ENCODE measurements at places on chromosomes 5 and 9.

GRCh38 chr9:94173632-94174031 is 85.5 kb upstream of the ZNF169 start:
- no peak for DNase-seq

DNA sequence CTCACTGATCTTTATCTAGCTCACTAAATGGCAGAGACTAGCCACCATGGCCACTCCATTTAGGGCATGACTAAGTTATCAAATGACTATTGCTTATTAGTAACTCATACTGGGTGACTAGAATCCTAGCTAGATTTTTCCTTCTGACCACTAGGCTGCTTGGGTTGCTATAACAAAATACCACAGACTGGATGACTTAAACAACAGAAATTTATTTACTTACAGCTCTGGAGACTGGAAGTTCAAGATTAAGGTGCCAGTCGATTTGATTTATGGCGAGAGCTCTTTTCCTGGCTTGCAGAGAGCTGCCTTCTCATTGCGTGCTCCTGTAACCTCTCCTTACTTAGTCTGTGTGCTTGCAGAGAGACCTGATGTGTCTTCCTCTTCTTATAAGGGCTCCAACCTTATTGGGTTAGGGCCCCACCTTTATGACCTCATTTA is 55.0 kb upstream of the APC start:
- no peak for DNase-seq

DNA sequence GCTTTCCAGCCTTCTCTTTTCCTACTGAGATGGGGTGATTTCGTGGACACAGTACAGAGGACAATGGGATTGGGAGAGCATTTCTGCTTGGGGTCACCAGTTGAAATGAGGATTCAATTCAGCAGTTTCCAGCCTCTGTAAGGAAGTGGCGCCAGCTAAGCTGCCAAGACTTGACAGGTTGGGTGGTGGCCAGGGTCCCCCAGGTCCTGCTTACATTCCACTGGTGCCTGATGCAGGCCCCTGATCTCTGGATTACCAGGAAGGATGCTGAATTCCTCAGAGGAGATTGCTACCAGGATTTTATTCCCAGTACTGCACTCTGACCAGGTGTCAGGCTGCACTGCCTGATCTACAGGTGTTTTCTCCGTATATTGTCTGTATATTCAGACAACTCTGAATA is 119.7 kb downstream of the PSD2 start:
- DNase-seq = no peak

DNA sequence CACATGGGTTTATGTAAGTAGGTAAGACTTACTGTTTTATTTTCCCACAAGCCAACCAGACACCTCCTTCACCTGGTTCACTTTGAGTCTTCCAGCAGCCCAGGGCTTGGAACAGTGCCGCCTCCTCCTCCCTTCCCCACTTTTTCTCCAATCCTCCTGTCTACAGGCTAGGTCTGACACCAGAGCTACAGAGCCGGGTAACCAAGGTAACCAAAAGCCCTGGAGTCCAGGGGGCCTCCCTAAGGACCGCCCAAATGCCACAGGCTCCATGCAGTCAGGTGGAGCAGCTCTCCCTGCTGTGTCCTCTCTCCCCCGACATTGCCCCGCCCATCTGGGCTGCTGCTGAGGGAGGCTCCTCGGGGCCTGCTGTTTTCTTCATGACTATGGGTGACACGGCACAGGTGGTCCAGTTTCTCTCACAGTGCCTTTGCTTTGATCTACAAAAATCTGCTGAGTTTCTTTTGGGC is 138.0 kb upstream of the EFNA5 start:
- no peak for DNase-seq

- DNase-seq = peak; percentile 49
These were observed 10.6 kb upstream of the P4HA2 start for GRCh38 chr5:132238169-132238744.

GRCh38 chr9:120737416-120738165 is 23.3 kb upstream of the MEGF9 start:
- no peak for DNase-seq

DNA sequence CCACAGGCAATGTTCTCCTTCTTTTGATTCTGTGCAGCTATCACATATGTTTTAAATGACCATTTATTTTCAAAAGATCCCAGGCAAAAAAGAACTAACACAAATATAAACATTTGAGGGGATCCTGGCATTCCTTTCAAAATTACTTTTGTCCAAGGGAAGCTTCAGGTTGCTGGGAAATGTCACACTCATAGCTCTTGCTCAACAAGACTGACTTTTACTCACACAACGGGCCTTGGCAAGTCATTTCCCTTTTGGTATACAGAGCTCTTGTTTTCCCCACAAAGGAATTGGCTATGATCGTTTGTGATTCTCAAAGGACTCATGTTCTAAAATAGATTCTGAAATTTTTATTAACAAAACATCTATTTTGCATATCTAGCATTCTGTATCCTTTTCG is 4.5 kb upstream of the PALM2AKAP2 start:
- DNase-seq = no peak

DNA sequence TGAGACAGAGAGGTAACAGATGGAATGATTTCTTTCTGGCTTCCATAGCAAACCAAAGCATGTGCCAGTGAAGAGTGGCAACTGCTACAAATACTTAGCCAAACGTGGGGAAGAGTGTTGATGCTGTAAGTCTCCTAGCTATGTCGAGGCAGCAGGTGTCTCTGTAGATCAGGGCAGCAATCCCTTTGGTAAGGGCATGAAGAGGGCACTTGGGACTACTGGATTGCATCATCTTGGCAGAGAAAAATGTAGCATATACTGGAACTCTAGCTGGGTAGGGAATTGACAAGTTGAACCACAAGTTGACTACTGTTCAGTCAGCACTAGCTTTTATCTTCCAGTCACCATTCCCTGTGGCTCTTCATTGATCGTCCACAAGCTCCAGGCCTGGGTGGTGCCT is 75.8 kb downstream of the GHR start:
- DNase-seq = no peak
